ENCODE measurements at places on chromosomes 7 and 10.
A peak's percentile ranks its signal among the peaks of the same experiment; 100 is the strongest.

- peaks cover 10% of the 10 kb centered on the region for H3K27me3 ChIP-seq
- no peaks in the 10 kb centered on the region for H3K4me1 ChIP-seq
- no peak overlapping the region for H3K27ac ChIP-seq
- no peak overlapping the region for H3K4me3 ChIP-seq
- DNase-seq, result no peak
- H3K36me3 ChIP-seq, result peaks cover 10% of the 10 kb centered on the region
Measured at GRCh38 chr7:135782377-135782776, 33.8 kb upstream of the FAM180A start.

DNA sequence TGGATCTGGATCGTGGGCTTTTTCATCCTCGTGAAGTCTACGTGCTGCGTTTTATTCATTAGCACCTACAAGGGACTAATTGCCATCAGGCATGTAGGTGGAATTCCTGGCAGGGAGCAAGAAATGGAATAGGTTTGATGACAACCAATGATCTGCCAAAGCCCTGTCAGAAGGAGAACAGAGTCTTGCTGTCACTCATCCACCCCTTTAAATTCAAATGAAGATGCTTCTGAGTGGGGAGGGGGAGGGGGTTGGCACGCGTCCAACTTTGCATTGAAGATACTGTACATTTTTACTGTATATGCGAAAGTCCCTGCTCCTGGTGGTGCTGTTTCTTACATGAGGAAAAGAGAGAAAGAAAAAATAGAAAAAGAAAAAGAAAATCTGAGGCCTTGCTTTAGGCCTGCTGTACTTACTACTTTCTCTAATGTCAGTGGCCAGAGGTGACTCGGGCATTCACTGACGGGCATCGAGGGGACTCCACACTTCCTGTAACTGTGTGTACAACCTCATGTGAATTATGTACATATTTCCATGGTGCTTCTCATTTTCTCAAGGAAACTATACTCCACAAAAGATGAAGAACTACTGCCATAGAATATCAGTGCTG lies 569.1 kb downstream of the INHBA start:
- H3K27ac ChIP-seq, result no peak overlapping the region
- no peaks in the 10 kb centered on the region for H3K27me3 ChIP-seq
- H3K36me3 ChIP-seq, result no peaks in the 10 kb centered on the region
- H3K4me1 ChIP-seq, result peaks cover 30% of the 10 kb centered on the region

GRCh38 chr7:127978421-127978820 lies 52.8 kb downstream of the LRRC4 start:
- no peak for DNase-seq
- H3K4me1 ChIP-seq, result peaks cover 32% of the 10 kb centered on the region
- no peak overlapping the region for H3K4me3 ChIP-seq
- no peak overlapping the region for H3K27ac ChIP-seq
- H3K27me3 ChIP-seq, result no peaks in the 10 kb centered on the region

- peaks cover 3% of the 10 kb centered on the region for H3K4me1 ChIP-seq
- no peak for DNase-seq
- H3K4me3 ChIP-seq, result no peak overlapping the region
- no peak overlapping the region for H3K27ac ChIP-seq
Measured at GRCh38 chr7:50970092-50970491, 187.4 kb upstream of the GRB10 start.

- H3K27me3 ChIP-seq, result no peaks in the 10 kb centered on the region
- no peak overlapping the region for H3K27ac ChIP-seq
- DNase-seq, result no peak
- no peak overlapping the region for H3K4me3 ChIP-seq
Measured at GRCh38 chr10:89888321-89889070, 187.1 kb downstream of the KIF20B start.

- no peak overlapping the region for H3K27ac ChIP-seq
- no peaks in the 10 kb centered on the region for H3K36me3 ChIP-seq
- peaks cover 3% of the 10 kb centered on the region for H3K27me3 ChIP-seq
- DNase-seq, result no peak
- peak overlapping the region; percentile 49 for H3K4me3 ChIP-seq
Measured at GRCh38 chr10:11869743-11870460, 46.7 kb downstream of the PROSER2 start.

- no peak for DNase-seq
- H3K4me1 ChIP-seq, result peaks cover 3% of the 10 kb centered on the region
- no peak overlapping the region for H3K4me3 ChIP-seq
Measured at GRCh38 chr10:12806228-12807095, 195.1 kb downstream of the CCDC3 start.

GRCh38 chr10:99394761-99395386 lies 35.5 kb downstream of the GOT1 start:
- H3K27me3 ChIP-seq, result no peaks in the 10 kb centered on the region
- peaks cover 46% of the 10 kb centered on the region for H3K4me1 ChIP-seq
- peak overlapping the region; percentile 62 for H3K27ac ChIP-seq
- DNase-seq, result no peak
- H3K4me3 ChIP-seq, result no peak overlapping the region

DNA sequence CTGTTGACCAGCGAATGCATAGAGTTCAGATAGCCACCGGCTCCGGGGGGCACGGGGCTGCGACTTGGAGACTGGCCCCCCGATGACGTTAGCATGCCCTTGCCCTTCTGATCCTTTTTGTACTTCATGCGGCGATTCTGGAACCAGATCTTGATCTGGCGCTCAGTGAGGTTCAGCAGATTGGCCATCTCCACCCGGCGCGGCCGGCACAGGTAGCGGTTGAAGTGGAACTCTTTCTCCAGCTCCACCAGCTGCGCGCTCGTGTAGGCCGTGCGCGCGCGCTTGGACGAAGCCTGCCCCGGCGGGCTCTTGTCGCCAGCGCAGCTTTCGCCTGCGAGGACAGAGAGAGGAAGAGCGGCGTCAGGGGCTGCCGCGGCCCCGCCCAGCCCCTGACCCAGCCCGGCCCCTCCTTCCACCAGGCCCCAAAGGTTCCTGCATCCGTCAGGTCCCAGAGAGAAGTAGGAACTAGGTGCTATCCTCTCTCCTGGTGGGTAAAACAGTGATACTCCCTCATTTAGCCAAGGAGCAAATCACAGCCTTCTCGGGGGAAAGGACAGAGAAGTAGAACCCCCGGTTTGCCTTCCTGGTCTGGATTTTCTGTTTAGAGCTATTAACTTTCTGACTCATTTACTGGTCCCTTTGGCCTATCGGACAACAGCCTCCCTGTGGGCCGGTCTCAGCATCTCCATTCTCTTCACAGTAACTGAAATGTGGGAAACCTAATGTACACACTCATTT lies 6.1 kb upstream of the HOXA2 start:
- peak; percentile 72 for DNase-seq
- peaks cover 99% of the 10 kb centered on the region for H3K27me3 ChIP-seq
- no peak overlapping the region for H3K27ac ChIP-seq
- H3K4me1 ChIP-seq, result peaks cover 26% of the 10 kb centered on the region
- no peaks in the 10 kb centered on the region for H3K36me3 ChIP-seq

DNA sequence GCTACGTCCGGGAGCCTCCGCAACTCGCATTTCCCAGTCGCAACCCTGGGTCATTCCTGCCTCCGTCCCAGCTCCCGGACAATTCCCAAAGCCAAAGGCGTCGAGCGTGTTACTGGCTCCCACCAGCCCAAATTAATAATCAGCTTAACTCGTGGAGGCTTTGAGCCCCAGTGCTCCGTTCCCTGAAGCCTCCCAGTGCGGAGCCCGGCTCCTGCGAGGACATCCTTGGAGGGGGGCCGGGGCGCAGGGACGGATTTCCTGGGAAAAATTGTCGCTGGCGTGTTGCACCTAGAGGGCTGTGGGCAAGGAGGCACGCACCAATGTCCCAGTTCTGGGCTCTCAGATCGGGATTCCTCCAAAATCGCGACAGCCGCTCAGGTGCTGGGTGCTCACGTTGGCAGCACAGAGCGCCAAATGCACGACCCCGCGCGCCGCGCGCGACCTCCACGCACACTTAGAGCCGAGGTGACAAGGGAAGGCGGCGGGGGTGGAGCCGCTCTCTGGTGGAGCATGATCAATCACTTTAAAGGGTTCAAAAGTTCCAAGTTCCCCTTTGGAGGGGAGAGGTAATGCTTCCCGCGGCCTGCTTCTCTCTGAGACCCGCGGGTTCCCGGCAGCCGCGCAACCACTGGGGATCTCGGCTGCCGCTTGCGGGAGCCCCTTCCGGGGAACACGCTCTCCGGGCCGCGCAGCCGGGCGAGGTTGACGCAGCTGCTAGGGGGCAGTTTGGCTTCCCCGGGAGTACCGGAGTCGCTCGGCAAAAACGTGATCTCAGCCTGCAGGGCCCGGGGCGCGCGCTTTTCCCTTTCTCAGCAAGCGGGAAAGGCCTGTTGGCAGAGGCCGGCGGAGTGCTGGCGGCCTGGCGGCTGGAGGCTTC lies 25.5 kb downstream of the SKIDA1 start:
- peaks cover 71% of the 10 kb centered on the region for H3K4me1 ChIP-seq
- H3K4me3 ChIP-seq, result peak overlapping the region; percentile 80
- peak overlapping the region; percentile 19 for H3K27ac ChIP-seq
- no peaks in the 10 kb centered on the region for H3K36me3 ChIP-seq
- DNase-seq, result peak; percentile 82

DNA sequence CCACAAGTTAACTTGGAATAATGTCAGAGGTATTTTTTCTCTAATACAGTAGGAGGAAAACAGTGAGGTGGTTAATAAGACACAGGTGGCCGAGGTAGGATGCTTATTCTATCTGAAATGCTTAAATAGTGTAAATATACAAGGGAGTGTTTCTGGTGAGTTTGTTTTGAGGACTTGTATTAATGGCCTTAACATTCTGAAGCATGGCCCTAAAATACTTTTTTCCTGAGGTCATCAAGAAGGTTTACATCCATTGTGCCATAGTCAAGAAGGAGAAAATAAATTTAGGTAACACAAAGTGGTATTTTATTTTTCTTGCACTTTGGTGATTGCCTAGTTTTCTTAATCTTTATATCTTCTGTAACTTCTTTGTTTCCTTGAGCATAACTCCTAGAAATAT lies 18.8 kb downstream of the GNAI1 start:
- no peak for DNase-seq
- no peaks in the 10 kb centered on the region for H3K36me3 ChIP-seq
- H3K4me1 ChIP-seq, result peaks cover 73% of the 10 kb centered on the region
- no peak overlapping the region for H3K4me3 ChIP-seq
- 0 out of 2 replicates have a peak overlapping the region, but pooled peaks have one; percentile 30 for H3K27ac ChIP-seq
- no peaks in the 10 kb centered on the region for H3K27me3 ChIP-seq

Data from WTC11 (cell line).